ENCODE measurements at places on chromosomes 1 and 21.
A peak's percentile ranks its signal among the peaks of the same experiment; 100 is the strongest.

GRCh38 chr1:89391686-89392085, 27.8 kb downstream of the GBP6 start:
- DNase-seq, result no peak

GRCh38 chr1:47592296-47593012, 154.6 kb downstream of the FOXD2 start:
- DNase-seq, result peak; percentile 66

GRCh38 chr1:55712148-55712547, 497.0 kb upstream of the USP24 start:
- DNase-seq, result no peak

DNA sequence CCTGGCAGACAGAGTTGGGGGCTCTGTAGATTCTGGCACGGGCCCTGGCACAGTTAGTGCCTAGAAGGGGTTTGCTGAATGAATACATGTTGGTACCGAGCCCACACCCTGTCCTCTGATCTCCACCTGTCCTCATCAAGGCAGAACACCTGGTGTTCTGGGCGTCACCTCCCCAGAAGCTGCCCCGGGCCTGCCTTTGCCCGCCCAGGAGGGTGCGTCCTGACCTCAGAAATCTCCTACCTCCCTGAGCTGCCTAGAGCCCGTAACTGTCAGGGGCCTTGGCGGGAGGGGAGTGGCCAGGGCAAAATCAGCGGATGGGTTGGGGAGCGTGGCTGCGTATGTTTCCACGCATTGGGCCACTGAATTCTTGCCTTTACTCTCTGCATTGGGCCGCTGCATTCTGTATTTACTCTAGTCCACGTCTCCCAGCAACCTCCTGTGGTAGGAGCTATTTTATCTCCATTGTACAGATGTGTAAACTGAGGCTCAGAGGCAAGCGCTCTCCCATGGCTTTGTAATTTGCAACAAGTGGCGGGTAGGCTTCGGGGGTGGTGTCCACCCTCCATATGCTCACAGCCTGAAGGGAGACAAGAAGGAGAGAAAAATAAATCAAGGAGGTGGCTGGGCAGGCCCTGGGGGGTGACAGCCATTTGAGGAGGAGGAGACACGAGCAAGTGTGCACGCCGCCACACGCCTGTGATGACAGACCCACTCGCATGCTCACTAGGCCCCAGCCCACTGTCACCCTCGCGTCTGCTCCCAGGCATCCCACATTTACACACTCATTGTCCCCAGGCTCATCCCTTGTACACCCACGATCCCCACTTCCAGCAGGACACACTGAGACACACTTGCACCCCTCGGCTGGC, 95.7 kb upstream of the WNT4 start:
- DNase-seq, result no peak

GRCh38 chr1:172973424-172973823, 77.3 kb downstream of the TNFSF18 start:
- DNase-seq, result no peak

DNA sequence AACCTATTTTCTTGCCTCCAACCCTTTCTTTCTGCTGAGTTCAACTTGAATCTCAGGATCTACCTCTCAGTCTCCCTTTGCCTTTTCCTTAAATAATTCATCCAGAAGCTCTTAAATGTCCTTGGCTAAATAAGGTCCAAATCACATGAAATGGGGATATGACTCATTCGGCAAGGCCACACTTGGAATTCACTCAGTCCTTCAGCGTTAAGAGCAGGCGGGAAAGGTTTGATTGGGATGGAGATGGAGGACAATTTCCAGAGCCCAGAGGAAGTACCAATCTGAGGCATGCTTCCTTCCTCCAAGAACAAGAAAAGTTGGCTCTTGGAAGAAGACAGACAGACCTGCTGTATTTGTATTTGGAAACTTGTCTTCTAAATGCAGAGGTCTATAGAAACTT, 128.5 kb downstream of the PROX1 start:
- no peak for DNase-seq

DNA sequence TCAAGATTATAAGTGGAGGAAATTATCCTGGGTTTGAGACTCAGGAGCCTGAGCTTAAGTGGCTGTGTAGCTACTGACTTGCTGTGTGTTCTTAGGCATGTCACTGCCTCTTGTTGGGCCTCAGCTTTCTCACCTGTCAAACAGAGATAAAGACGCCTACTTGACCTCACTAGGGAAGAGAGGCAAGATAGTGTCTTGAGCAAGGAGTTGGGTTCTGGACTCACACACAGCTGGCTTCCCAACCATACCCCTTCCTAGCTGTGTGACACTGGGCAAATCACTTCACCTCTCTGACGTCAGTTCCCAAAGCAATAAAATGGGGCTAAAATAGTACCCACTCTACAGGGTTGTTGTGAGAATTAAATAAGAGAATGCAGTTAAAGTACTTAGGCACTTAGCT, 11.6 kb upstream of the EPB41 start:
- DNase-seq, result no peak

DNA sequence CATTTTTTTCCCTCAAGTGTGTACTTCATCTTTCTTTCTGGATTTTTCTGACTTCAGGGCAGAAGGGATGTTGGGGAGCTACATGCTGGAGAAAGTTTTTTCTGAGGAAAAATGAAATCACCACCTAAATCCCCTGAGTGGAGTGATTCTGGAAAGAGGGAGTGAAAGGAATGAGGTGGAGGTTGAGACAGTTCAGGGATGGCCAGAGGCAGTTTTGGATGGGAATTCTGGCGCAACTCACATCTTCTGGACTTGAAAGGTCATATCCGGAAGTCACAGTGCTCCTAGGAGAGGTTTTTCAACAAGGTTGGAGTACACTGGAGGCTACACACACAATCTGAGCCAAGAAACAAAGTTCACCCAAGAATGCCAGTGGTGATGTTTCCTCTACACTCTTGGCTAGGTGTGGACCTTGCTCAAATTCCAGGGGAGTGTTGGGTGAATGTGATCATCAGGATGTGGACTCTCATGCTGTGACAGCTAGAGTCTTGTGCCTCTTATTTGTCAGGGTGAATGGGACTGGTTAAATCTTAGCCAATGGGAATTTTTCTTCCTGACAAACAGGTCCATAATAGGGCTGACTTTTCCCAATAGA, 161.5 kb downstream of the HLX start:
- DNase-seq, result no peak

DNA sequence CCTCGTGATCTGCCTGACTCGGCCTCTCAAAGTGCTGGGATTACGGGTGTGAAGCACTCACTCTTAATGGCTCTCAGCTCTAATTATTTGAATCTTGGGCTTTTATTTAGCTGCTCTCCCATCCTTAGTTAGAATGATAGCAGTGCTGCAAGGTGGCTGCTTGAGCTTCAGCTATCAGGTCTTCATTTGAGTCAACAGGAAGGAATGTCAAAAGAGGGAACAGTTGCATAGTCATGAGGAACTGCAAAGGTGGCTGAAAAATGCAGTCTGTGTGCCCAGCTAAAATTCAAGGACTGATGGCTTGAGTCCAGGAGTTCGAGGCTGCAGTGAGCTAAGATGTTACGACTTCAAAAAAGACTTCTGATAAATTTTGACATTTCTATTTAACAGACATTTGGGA, 55.6 kb downstream of the UCK2 start:
- no peak for DNase-seq

DNA sequence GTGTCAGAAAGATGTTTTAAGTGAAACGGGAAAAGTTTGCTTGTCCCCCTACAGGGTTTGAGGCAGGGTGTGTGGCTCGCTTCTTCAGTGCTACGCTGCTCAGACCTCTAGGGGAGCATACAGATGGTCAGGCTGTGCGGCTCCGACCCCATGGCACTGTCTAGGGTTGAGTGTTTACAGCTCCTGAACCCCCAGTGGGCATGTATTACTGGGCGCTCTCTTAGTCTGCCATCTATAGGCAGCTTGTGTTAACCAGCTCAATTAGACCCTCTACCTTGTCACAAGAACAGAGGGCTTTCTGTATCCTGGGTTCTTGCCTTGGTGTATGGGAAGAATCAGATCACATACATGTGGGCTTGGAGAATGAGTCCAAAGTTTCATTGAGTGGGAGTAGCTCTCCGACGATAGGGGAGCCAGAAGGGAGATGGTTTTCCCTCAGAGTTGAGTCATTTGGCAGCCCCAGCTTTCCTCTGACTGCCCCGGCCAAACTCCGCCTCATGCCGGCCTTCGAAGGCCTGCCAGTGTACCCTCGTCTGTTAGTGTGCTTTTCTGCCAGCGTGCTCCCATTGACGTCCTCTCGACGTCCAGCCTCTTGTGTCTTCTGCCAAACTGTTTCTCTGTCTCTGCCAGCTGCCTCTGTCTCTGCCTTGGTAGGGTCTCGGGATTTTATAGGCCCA, 38.6 kb upstream of the ADGRL4 start:
- no peak for DNase-seq

- no peak for DNase-seq
Measured at GRCh38 chr21:45299026-45299863, 11.6 kb upstream of the POFUT2 start.

DNA sequence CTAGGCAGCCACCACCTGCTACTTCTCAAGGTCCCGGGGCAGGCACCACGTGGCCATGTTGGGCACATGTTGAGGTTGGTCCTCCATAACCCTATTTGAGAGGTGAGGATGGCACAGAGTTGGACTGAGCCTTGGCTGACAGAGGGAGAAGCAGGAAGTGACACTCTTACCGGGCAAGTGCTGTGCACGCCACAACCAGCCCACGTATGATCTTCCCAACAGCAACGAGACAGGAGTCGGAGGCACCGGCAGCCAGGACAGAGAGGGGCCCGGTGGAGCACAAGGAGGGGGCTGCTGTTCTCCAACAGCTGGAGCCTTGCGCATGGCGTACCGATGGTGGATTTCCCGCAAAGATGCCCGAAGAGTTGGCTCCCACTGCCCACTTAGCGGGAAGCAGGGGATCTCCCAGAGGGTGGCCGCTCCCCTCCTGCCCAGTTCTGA, 3.4 kb downstream of the CLEC20A start:
- DNase-seq, result no peak

DNA sequence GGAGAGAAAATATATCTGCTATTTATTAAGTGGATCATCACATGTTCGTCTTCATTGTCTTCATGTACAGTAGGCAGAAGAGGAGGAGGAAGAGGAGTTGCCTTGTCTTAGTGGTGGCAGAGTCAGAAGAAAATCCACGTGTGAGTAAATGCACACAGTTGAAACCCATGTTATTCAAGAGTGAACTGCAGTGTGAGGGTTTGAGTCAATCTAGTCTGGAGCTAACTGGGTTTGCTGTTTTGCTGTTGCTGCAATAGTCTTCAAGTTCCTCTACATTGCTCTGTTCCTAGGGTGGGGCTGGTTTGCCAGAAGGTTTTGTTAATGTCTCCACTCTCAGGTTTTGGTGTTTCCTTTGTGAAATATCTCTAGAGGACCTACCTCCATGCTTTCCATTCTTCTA, 3.1 kb upstream of the CD1A start:
- DNase-seq, result no peak

DNA sequence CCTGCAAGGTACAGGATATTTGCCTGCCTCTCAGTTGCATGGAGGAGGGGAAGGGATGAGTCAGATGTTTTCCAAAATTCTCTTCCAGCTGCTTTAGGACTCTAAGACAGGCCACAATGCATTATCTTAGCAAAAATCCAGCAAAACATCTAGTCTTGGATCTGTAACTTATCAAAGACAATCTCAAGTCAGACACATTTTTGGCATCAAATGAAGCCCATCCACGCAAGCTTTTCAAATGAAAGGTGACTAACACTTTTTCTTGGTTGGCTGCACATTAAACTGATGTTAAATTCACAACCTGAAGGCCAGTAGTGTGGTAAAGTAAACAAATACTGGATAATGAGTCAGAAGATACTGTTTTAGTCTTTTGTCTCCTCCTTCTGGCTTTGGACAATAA, 21.3 kb downstream of the FAM78B start:
- no peak for DNase-seq

GRCh38 chr1:27163093-27163492, 8.2 kb upstream of the SLC9A1 start:
- no peak for DNase-seq

DNA sequence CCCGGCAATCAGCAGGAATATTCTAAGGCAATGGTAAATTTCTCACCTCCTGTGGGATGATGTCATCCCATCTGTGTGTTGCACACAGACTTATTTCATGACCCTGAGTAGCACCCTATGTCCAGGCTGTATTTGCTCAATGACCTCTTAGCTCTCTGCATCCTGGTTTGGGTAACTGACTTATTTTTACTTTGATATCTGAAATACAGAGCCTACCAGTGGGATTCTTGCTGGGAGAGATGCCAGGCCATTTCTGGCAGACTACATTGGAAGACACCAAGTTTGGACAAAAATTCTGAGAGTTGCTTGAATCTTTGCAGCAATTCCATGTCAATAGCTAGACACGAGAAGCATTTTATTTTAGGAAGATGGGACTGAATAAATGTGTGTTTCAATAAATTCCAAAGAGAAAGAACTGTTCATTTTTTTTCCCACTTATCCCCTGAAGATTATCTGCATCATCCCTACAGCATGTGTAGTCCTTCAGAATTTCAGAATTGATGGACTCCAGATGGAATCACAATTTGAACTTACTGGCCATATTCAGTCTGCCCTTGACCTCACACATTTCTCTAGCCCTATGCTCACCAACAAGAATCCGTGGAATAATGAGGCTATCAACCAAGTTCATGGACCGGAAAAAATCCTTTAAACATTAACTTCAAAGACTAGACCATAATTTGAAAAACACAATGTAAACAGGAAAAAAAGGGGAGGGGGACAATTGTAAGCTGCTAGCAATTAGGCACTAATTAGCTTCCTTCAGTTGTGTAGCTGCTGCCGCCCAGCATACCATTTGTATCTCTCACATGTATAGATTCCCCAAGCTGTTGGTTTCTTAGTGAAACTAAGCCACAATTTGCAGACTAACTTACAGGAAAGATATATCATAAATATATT, 226.5 kb downstream of the HMCN1 start:
- peak; percentile 19 for DNase-seq

- DNase-seq, result no peak
Measured at GRCh38 chr1:44684525-44684924, 10.0 kb downstream of the ARMH1 start.

DNA sequence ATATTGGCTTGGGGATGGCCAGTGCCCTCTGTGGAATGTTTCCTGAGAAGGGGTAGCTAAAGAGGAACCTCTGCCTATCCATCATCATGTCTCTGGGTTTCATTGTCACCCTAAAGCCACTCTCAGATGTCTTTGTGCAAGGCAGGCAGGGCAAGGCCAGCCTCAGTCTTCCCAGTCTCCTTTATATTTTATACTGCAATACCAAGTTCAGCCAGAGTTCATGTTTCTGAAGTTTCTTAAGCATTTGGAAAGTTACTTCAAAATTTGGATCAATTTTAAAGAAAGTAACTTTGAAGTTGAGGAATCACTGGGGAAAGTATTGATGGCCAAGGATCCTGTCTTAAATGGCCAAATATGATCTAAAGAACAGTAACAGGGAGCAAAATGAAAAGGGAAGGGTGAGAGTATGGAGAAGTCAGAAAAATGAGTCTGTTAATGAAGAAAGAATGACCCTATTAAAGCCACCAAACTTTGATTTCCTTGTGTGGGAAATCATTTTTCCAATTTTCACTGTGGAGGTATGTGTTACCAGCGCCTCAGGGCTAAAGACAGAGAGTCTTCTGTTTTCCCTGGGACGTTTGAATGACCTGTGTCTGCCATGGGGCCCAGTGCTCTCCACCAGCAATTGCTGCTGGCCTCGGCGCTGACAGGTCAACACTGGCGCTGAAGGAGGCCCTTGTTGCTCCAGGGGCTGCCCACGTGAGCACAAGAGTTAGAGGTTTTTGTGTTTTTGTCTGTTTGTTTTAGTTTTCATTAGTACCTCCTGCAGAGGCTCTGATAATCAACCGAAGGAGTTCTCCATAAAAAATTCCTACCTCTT, 93.9 kb downstream of the ATP5PO start:
- no peak for DNase-seq

- no peak for DNase-seq
Measured at GRCh38 chr1:185238447-185238846, 78.6 kb downstream of the IVNS1ABP start.
